ENCODE measurements at places on chromosomes 1 and 21.

- no peak for DNase-seq
Observed at GRCh38 chr21:37855647-37856625, 60.3 kb downstream of the KCNJ6 start.

- no peak for DNase-seq
Observed at GRCh38 chr1:30379684-30380624, 343.4 kb downstream of the MATN1 start.

DNA sequence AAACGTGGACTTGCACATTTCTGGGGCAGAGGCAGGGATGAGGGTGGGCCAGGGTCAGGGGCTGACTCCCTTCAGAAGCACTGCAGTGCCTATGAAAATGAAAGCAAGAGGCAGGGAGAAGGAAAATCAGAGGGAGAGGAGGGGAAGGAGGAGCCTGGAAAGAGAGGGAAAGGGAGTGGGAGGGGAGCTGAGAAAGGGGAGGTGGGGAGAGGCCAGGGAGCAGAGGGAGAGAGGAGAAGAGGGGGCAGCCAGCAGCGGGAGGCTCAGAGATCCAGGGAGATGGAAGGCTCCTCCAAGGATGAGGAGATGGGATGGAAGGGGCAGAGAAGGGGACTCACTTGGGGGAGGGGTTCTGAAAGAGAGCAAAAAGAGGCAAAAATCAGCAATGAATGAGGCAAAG is 96.3 kb upstream of the KLHDC7A start:
- DNase-seq = no peak

DNA sequence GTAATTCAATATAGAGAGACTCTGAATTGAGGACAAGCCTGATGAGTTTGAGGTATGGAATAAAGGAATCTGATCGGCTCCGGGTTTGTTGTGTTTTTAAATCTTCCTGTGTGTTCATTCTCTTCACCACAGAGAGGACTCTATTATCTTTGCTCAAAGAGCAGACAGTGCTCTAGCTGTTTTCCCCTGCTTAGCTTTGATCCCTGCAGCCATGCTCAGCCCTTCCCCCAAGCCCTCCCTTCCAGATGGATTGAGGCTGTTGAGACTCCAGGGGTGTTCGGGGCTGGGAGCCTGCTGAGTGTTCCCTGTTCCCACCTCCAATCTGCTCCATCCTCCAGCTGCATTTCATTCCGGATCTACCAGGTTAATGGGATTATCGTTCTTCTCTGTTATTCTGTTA is 74.2 kb upstream of the CXADR start:
- DNase-seq = no peak

- DNase-seq = no peak
Observed at GRCh38 chr1:235881930-235882700, 15.4 kb upstream of the LYST start.

GRCh38 chr1:53321776-53322602 is 5.9 kb downstream of the LRP8 start:
- DNase-seq = no peak

DNA sequence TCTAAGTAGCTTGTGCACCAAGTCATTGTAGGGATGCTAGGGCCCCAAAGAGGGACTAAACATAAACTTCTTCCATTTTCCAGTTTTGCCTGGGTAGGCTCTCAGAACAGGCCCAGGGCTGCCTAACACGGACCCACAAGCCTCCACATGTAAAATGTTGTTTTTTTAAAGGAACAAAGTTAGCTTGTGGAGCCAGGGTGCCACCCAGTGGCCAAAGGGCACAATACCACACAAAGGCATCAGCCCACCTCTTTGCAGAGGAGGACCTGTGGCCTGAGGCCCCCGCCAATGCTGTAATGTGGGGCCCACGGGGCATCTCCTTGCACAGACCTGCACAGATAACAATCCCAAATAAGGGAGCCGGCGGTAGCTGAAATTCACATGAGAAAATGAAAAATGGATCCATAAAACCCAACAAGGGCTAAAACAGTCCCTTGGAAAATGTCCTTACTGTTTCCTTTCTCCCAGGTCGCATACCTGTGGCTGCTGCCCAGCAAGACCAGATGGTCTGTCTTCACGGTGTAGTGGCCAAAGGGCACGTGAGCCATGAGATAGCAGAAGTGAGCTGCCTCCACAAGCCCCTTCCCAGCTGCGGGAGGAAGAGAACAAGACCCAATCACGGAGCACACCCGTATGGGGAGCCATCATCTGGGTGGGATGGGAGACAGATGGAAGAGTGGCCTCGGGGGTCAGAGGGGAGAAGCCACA is 23.8 kb downstream of the SEC16B start:
- DNase-seq = peak; percentile 40

DNA sequence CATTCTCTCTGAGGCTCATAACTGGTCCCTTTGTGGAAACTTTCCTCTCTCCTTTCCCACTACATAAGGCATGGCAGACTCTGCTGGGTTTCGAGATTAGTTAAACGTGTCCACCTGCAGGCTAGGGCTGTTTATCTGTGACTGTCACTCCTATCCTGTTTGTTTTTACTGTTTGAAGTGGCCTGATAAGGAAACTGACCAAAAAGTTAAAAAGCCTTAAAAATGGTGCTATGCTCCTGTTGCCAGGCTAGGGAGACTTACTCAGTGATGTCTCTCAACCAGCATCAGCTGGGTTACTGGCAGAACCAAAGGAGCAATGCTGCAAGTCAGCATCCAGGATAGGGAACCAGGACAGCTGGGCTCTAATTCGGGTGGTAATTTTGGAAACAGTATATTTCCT is 3.9 kb downstream of the PIGV start:
- no peak for DNase-seq

GRCh38 chr21:41325138-41325912 is 8.7 kb downstream of the FAM3B start:
- no peak for DNase-seq

DNA sequence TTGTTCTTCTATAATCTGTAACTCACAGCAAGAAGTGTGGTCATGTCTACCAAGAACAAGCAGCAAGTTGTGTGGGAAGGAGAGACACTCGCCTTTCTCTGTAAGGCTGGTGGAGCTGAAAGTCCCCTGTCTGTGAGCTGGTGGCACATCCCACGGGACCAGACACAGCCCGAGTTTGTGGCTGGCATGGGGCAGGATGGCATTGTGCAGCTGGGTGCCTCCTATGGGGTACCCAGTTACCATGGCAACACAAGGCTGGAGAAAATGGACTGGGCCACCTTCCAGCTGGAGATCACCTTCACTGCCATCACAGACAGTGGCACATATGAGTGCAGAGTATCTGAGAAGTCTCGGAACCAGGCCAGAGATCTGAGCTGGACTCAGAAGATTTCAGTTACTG is 15.5 kb downstream of the CD101 start:
- DNase-seq = no peak

- DNase-seq = peak; percentile 100
Observed at GRCh38 chr1:9910423-9911178, 532 bp upstream of the CTNNBIP1 start.

GRCh38 chr1:27832762-27833161 is 2.2 kb downstream of the PPP1R8 start:
- DNase-seq = no peak

- DNase-seq = no peak
Observed at GRCh38 chr1:154463512-154463990, 38.5 kb upstream of the TDRD10 start.

DNA sequence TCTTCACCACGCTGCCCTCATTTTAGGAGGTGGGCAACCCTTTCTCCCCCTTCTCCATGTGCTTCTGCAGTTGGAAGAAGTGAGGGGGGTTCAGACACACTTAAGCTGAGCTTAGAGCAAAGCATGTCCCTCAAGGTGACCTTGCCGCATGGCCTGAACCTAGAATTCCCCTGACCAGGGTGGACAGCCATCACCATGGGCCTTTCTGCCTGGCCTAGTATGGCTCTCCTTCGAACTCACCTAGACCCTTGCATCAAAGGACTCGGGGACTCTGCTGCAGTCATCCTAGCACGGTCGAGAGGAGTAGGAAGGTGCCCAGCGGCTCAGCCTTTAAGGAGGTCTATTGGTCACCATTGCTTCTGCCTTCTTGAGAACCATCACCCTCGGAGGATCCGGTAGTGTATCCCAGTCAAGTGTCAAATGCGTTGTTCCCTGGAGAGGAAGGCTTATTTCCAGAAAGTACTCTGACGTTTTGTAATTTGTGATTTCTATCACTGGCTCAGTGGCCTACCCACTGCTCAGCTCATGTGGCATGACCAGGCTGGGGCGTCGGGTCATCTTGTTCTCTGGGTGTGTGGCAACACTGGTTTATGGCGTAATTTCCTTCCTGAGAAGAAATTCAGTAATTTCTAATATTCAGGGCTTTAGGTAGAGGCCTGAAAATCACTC is at the start of gene KCNE1:
KCNE1 (minus strand) TSS at position 424 of the 669 bp plus-strand sequence. CDS start 62,576 bp downstream, outside the sequence.
- DNase-seq = no peak

DNA sequence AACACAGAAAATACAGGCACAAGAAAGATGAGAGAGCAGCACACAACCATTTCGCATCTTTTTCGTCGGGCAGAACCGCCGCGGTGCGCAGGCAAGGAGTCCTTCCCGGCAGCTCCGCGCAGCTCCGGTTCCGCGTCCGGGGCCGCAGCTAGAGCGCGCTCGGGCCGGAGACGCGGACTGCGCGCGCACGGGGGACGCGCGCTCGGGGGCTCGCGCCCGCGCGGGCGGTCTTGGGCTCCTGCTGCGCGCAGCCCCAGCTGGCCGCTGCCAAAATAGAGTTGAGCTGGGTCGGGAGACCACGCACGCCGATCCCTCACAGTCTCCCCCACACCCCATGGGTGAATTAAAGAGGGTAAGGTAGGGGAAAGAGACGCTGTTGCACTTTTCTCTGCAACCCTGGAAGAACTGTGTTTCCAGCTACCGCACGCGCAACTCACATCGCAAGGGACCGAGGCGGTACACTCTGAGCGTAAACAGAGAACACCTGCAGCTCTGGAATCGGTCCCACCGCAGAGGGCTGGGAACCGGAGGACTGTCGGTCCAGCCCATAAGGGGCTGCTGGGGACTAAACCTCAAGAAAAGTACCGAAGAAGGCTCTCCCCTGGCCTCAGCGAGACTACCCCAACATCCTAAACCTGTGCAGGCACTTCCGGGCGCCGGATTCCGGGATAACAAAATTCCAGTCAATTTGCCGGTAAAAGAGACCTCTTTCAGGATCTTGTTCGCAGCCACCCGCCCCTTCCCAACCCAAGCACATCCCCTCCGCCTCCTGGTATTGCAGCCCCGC is 1.7 kb downstream of the NR5A2 start:
- peak; percentile 48 for DNase-seq

DNA sequence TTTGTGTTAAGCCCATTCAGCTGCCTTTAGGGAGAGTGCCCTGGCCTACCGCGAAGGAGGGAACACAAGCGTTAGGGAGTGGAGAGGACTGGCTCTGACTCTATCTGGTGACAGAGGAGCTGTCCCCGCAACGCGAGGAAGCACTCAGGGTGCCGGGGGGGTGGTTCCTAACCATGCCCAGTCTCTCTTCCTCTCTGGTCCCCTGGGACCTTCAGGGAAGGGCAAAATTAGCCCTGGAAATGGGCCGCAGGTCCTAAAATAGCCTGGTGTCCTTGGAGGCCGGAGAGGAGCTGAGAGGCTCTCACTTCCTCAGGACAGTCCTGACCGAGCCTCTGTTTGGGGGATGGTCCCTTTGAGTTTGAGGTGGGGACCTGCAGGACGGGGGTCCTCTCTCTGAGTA is 5.8 kb downstream of the SLC45A1 start:
- DNase-seq = peak; percentile 64

DNA sequence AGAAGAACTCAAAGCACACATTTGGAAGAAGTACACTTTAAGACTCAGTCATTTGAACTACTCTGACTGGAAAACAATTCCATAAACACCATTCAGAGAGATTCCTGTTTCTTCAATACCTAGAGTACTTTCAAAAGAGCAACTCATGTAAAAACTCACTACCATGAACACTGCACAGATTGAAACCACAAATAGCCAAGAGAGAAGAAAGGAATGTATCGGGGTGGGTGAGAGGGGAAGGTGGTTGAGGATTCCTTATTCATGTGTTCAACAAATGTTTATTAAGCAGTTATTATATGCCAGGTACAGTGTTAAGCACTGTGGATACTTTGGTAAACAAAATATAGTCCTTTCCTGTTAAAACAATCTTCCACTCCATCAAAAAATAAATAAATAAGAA is 64.7 kb downstream of the NRIP1 start:
- no peak for DNase-seq

GRCh38 chr1:220966473-220966872 is 87.2 kb downstream of the HLX start:
- DNase-seq = no peak

DNA sequence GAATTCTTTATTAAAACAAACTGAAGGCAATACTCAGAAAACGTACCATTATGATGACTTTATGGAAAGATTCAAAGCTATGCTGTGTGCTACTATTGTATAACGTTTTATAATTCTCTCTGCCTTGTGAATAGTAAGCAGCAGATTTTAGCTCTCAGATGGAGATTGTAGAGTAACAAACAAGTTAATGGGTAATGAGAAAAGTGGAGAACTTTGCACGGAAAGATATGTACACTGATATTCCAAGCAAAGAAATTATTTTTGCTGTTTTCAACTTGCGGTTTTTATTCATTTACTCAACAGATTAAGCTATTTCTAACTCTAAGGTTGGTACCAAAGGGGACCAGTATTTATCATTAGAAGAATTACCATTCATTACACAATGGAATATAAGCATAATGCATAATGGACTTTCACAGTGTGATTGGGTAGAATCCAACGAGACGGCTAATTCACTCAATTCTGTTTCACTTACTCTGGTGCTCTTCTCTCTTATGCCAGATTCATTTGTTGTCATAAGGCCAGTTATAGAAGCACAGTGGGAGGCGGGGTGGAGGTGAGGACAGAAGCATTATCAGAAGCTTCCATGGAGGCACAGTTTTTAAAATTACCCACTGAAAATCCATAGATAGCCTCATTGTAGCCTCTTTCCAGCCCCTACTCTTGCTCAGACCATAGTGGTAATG is 38.6 kb downstream of the ATP1B1 start:
- DNase-seq = no peak

DNA sequence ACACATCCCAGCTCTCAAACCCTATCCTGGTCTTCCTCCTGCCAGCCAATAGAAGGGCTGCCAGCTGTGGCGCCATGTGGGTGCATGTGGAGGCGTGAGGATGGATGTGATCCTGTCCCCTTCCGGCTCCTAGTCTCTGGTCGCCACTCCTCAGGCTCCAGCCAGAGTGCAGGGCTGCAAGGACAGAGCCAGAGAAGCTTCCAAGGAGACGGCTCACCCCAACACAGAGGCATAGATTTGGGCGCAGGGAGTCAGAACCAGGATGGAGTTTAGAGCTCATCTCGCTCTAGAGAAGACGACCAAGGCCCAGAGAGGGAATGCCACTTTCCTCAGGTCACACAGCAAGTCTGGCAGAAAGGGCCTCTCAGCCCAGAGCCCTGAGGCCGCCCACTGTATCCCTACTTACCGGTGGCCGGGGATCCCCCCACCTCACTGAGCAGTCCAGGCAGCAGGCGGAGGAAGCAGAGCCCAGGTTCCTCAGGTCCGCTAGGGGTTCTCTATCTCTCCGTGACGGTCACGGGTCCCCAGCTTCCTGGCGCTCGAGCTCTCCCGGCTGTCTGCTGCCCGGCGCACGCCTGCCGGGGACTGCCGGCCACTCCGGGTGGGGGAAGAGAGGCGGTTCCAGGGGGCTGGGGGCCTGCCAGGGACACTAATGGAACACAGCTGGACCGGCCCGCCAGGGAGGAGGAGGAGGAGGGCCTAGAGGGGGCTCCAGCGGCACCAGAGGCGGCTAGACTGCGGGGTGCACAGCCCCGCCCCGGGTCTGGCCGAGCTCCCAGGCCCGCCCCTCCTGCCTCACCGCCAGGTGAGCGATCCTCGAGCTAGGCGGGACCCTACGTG is at the start of gene COL16A1:
COL16A1 (minus strand) TSS at position 587 of the 840 bp plus-strand sequence. CDS start 1,824 bp downstream, outside the sequence.
- peak; percentile 75 for DNase-seq

- DNase-seq = no peak
Observed at GRCh38 chr1:46153732-46154131, 21.2 kb upstream of the TSPAN1 start.

- no peak for DNase-seq
Observed at GRCh38 chr1:227723474-227723873, 11.6 kb downstream of the JMJD4 start.

- peak; percentile 76 for DNase-seq
Observed at GRCh38 chr21:44024887-44025353, 12.8 kb downstream of the TRAPPC10 start.
